Pulmonary artery endothelial cell (primary cell): ENCODE measurements at places on chromosomes 16 and 17. TPM values are rescaled to one million over a fixed set of nuclear protein-coding genes. Genes with fewer than 3 reads are reported as not detected.

The APOH gene
- not detected in 2 replicates for total RNA-seq

- no peak for DNase-seq
Observed at GRCh38 chr16:21056396-21056795, 94.2 kb downstream of the DNAH3 start.

DNA sequence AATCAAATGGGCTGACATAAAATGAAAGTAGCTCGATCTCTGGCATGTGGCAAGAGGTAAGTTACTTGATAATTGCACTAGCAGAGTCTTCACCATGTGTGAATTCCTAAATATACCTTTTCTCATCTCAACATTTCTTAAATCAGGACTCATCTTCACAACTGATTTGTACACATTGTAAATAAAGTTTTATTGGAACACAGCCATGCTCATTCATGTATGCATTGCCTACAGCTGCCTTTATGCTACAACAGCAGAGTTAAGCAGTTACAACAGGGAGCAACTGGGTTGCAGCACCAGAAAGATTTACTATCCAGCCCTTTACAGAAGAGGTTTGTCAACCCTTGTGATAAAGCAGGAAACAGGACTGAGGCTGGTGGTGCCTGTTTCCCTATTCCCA, 48.1 kb downstream of the ARHGAP17 start:
- no peak for DNase-seq

The SETD1A gene
- 2.2 and 2.4 TPM in 2 replicates for total RNA-seq

The RAB11FIP4 gene
- total RNA-seq = 0.07 TPM in 2 replicates
